ENCODE measurements at places on chromosomes 2 and 18.
A peak's percentile ranks its signal among the peaks of the same experiment; 100 is the strongest.

GRCh38 chr2:163045830-163046229 is 207.3 kb upstream of the KCNH7 start:
- no peak for DNase-seq

GRCh38 chr2:99729104-99730025 is 239.5 kb upstream of the REV1 start:
- DNase-seq: no peak

GRCh38 chr2:218569038-218569431 is 396 bp downstream of the CNOT9 start:
- DNase-seq: peak; percentile 56

GRCh38 chr2:239258248-239258647 is 142.6 kb downstream of the HDAC4 start:
- DNase-seq: no peak

GRCh38 chr2:69499242-69499641 is 62.0 kb upstream of the NFU1 start:
- DNase-seq: no peak

GRCh38 chr18:51038110-51038509 is 8.1 kb downstream of the SMAD4 start:
- no peak for DNase-seq

- DNase-seq: peak; percentile 25
Observed at GRCh38 chr2:239143858-239144712, 256.7 kb downstream of the HDAC4 start.

- DNase-seq: no peak
Observed at GRCh38 chr2:55952415-55952814, 28.8 kb upstream of the EFEMP1 start.

Data from stimulated activated CD4-positive, alpha-beta T cell treated with anti-CD3 and anti-CD28 coated beads, Interleukin-4, amount 100 ng/mL, for 1 hour (primary cell).